ENCODE measurements at places on chromosomes 12 and 14. TPM values are rescaled to one million over a fixed set of nuclear protein-coding genes. Genes with fewer than 3 reads are reported as not detected.
A peak's percentile ranks its signal among the peaks of the same experiment; 100 is the strongest.

FERMT2 gene
- total RNA-seq = 0.13 TPM

- no peak for DNase-seq
- H3K36me3 ChIP-seq = no peaks in the 10 kb centered on the region
- H3K27me3 ChIP-seq = no peaks in the 10 kb centered on the region
- peaks cover 23% of the 10 kb centered on the region for H3K4me1 ChIP-seq
Observed at GRCh38 chr12:50218386-50218785, 51.2 kb upstream of the CERS5 start.

DNA sequence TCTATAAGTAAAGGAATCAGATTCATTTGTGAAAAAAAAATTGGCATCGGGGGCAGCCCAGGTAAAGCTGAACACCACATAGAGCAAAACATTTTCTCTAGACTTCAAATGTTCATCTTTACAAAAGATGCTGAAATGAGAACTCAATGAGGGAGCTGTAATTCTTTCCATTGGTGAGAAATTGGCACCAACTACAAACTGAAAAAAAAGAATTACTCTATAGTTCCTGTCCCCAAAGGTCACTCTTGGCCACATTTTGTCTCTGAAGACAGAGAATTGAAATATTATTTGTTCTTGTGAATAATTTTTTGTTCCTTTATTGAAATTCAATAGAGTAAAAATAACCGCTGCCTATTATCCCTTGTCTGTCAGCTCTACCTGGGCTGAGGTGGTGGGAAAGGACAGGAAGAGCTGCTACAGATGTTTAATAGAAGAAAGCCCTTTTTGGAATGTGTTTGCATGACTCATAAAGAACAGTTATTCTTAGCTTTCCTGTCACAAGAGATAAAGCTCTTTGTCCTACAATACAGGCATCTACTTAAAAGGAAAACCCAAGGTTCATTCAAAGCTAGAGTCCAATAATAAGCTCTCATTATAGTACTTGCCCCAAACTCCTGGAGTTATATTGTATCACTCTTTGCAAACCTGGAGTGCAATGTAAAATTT is 380.1 kb upstream of the KITLG start:
- no peaks in the 10 kb centered on the region for H3K36me3 ChIP-seq
- H3K27ac ChIP-seq = no peak overlapping the region
- no peaks in the 10 kb centered on the region for H3K27me3 ChIP-seq

GRCh38 chr12:91980389-91980821 is 165.2 kb downstream of the BTG1 start:
- no peaks in the 10 kb centered on the region for H3K27me3 ChIP-seq
- peaks cover 6% of the 10 kb centered on the region for H3K4me1 ChIP-seq
- H3K4me3 ChIP-seq = no peak overlapping the region
- no peak overlapping the region for H3K27ac ChIP-seq

GUCY2C gene
- total RNA-seq = not detected

- H3K36me3 ChIP-seq = no peaks in the 10 kb centered on the region
- H3K4me3 ChIP-seq = no peak overlapping the region
- H3K4me1 ChIP-seq = no peaks in the 10 kb centered on the region
Observed at GRCh38 chr12:110641521-110641920, 27.6 kb downstream of the TCTN1 start.

- no peak overlapping the region for H3K27ac ChIP-seq
- no peaks in the 10 kb centered on the region for H3K36me3 ChIP-seq
- DNase-seq = no peak
- no peak overlapping the region for H3K4me3 ChIP-seq
- H3K4me1 ChIP-seq = peaks cover 18% of the 10 kb centered on the region
Observed at GRCh38 chr12:123071857-123072256, 79.0 kb downstream of the PITPNM2 start.

GRCh38 chr12:2183556-2184541 is 131.1 kb downstream of the CACNA1C start:
- no peak overlapping the region for H3K4me3 ChIP-seq
- H3K27me3 ChIP-seq = no peaks in the 10 kb centered on the region

DBX2 gene
- total RNA-seq = not detected

FNTB gene
- 13.3 TPM for total RNA-seq

DNA sequence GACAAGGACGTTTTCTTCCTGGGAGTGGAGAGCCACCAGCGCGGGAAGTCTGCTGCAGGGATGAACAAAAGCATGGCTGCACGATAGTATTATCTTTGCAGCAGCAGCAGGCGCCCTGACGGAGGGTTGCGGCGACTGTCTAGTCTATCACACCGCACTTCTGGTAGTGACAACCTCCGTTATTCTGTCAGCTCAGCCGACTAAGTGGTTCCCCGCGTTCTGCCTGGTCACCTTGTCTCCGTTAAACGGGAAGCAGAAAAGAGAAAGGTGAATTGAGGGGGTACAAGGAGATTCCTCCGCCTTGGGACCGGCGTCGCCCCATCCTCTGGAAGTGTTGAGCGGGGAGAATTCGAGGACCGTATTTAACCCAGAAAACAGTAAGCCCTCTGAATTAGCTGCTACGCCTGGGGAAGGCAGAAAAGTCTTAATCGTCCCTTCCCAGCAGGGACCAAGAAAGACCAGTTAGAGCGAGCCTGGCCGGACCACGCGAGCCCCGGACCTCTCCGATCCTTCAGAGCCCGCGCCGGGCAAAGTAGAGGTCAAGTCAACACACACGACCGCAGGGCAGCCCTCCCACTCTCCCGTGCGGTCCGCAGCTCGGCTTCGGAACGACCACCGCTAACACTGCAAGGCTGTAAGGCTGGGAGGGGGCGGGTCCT is 536 bp upstream of the DAAM1 start:
- H3K4me3 ChIP-seq = peak overlapping the region; percentile 93
- no peaks in the 10 kb centered on the region for H3K36me3 ChIP-seq
- H3K27ac ChIP-seq = peak overlapping the region; percentile 91
- no peaks in the 10 kb centered on the region for H3K4me1 ChIP-seq

GRCh38 chr12:85803231-85803630 is 33.0 kb downstream of the RASSF9 start:
- no peak for DNase-seq
- H3K4me1 ChIP-seq = no peaks in the 10 kb centered on the region
- H3K27ac ChIP-seq = no peak overlapping the region
- H3K36me3 ChIP-seq = no peaks in the 10 kb centered on the region
- no peaks in the 10 kb centered on the region for H3K27me3 ChIP-seq

GRCh38 chr14:47843236-47843635 is 167.8 kb upstream of the MDGA2 start:
- H3K4me1 ChIP-seq = no peaks in the 10 kb centered on the region
- DNase-seq = no peak
- no peaks in the 10 kb centered on the region for H3K27me3 ChIP-seq
- H3K27ac ChIP-seq = no peak overlapping the region

- no peaks in the 10 kb centered on the region for H3K4me1 ChIP-seq
- no peaks in the 10 kb centered on the region for H3K27me3 ChIP-seq
- DNase-seq = no peak
- no peak overlapping the region for H3K4me3 ChIP-seq
Observed at GRCh38 chr12:126890097-126890496, 1376.9 kb upstream of the TMEM132C start.

DNA sequence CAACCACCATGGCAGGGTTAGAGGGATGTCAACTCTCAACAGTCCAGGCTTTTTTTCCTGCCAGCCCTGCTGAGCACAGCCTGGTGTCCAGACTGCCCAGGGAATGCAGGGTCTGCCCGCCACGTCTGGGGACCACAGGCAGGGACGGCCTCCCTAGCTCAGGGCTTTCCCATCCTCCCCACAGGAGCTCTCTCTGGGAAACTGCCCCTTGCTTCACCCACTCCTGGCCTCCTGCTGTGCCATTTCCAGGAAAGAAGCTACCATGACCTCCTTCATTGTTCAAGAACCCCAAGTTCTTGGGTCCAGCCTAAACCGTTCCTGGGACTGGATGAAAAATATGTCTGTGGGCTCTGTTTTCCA is 4.8 kb downstream of the SCNN1A start:
- no peaks in the 10 kb centered on the region for H3K27me3 ChIP-seq
- H3K4me3 ChIP-seq = no peak overlapping the region
- H3K36me3 ChIP-seq = no peaks in the 10 kb centered on the region
- H3K4me1 ChIP-seq = peaks cover 2% of the 10 kb centered on the region

PLCZ1 gene
- not detected for total RNA-seq

GYS2 gene
- total RNA-seq = not detected

CD163 gene
- 11.8 TPM for total RNA-seq

GRCh38 chr12:49821373-49822287 is 6.6 kb downstream of the NCKAP5L start:
- DNase-seq = no peak
- no peak overlapping the region for H3K4me3 ChIP-seq
- H3K36me3 ChIP-seq = no peaks in the 10 kb centered on the region
- no peaks in the 10 kb centered on the region for H3K4me1 ChIP-seq
- no peaks in the 10 kb centered on the region for H3K27me3 ChIP-seq

DNA sequence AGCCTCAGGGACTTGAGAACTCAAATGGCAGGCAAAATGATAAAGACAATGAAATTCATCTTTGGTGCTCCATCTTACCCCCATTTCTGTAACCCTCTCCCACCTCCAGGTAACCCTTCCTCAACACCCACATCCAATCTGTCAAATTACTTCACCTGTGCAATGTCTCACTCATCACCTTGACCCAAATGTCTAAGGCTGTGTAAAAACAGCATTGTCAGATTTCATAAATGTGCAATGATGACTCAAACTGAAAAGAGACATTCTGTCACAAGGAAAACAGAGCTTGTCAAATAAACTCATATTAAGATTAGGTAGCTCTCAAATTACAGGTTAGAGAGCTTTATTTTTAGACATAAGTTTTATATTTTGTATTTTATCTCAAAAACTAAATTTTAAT is 19.9 kb upstream of the COCH start:
- no peaks in the 10 kb centered on the region for H3K36me3 ChIP-seq
- no peak overlapping the region for H3K4me3 ChIP-seq
- DNase-seq = no peak

DNA sequence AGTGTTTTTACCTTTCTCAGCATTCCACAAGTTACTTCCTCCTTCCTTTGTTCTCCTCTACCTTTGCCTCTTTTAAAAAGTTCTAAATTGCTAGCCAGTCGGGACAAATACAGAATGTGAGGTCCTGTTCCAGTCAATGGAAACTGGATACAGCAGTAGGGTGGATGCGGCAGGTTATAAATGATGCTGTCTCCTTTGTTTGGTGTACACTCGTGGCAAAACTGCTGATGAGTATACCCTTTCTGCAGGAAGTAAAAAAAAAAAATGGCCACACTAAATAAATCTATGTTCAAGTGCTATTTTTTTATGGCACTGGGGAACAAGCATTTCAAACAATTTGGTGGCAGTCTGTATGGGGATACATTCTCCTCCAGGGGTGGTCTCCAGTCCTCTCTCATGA is 27.5 kb downstream of the KLRK1 start:
- no peaks in the 10 kb centered on the region for H3K36me3 ChIP-seq
- H3K4me3 ChIP-seq = no peak overlapping the region
- no peak overlapping the region for H3K27ac ChIP-seq
- no peaks in the 10 kb centered on the region for H3K27me3 ChIP-seq
- peaks cover 25% of the 10 kb centered on the region for H3K4me1 ChIP-seq

- no peaks in the 10 kb centered on the region for H3K36me3 ChIP-seq
- no peaks in the 10 kb centered on the region for H3K4me1 ChIP-seq
- H3K27me3 ChIP-seq = no peaks in the 10 kb centered on the region
- no peak for DNase-seq
- no peak overlapping the region for H3K27ac ChIP-seq
- H3K4me3 ChIP-seq = no peak overlapping the region
Observed at GRCh38 chr12:77609016-77609415, 221.7 kb upstream of the NAV3 start.

All from naive thymus-derived CD4-positive, alpha-beta T cell (primary cell).